Fibroblast of skin of scalp (primary cell): ENCODE measurements at places on chromosomes 4 and X.

DNA sequence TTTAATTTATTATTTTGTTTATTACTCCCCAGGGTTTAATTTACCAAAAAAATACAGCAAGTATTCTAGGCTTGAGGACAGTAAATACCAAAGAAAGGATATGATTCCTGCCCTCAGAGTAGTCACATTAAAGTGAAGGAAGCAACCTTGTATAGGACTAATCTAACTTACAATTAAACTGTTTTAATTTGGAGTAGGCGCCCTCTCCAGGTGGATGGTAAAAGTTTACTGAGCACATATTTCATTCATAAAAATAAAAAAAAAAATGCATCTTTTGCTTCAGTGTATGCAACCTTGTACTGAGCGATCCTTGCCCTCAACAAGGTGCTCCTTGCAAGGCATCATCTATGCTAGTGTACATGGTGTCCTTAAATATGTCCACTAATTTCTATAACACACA, 72.0 kb upstream of the MAGEB16 start:
- no peak for DNase-seq

GRCh38 chr4:95537863-95538488, 10.8 kb downstream of the UNC5C start:
- DNase-seq, result no peak

DNA sequence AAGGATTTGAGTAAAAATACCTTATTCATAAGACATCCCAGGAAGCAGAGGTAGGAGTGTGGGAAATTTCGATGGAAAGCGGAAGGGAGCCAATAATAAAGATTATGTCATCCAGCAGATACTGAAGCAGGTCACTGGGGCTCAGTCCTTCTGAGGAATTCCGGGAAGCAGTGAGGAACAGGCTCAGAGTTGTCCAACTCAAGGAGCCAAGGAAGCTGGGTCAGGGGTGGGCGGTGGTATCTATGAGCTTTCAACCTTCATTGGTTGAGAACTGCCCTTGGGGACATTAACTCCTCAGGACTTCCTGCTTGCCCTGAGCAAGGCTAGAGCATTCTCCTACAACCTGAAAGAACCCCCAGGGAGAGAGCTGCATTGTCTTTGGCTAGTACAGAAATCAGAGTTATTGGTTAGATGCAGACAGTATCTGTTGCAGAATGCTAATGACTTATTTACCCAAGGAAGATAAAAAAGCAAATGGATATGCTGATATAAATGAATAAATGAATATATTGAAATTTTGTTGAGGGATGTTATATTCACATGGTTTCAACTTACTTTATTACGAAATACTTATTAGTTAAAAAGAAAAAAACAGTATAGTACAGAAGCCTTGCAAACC, 68.2 kb downstream of the DMP1 start:
- no peak for DNase-seq

DNA sequence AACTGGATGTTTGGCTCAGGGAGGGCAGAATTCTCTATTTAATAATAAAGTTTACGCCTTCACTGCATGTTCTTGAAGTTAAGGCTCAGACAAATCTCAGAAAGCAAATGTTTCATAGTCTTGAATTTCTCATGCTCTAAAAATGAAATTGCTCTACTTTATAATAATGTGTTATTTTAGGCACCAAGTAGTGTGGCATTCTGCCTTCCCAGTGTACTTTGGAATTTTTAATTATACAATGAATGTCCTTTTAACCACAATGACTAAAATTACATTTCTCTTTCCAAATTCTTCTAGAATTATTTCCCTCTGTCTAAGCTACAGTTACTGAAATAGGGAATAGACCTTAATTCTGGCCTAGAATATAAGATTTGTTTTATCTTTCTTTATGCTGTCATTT, 97.9 kb upstream of the PDE5A start:
- peak; percentile 82 for DNase-seq

GRCh38 chr4:99190336-99190735, 28.7 kb downstream of the ADH6 start:
- DNase-seq, result no peak

DNA sequence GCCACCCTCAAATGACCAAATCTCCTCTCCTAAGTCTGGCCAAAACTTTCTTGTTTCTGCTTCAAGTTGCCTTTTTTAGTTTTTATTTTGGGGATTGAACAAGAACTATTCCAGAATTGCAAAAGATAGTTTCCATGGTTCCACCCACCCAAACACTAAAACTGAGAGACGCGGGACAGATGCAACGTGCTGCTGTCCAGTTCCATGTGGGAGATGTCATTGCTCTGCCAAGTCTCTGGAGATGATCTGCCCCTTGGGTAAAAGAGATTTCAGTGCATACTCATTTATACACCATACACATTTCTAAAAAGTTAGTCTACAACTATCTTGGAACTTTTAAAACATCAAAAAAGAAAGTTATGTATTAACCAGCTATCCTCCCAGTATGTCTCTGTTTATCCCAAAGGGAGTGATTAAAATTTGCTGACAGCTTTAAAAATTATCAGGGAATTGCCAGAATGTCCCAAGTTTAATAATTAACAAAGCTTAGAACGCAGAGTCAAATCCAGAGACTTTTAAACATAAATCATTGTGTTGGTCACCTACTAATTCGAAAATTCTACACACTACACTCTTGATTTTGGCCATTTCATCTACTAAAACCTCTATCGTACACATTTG, 3.2 kb downstream of the MAOB start:
- no peak for DNase-seq

DNA sequence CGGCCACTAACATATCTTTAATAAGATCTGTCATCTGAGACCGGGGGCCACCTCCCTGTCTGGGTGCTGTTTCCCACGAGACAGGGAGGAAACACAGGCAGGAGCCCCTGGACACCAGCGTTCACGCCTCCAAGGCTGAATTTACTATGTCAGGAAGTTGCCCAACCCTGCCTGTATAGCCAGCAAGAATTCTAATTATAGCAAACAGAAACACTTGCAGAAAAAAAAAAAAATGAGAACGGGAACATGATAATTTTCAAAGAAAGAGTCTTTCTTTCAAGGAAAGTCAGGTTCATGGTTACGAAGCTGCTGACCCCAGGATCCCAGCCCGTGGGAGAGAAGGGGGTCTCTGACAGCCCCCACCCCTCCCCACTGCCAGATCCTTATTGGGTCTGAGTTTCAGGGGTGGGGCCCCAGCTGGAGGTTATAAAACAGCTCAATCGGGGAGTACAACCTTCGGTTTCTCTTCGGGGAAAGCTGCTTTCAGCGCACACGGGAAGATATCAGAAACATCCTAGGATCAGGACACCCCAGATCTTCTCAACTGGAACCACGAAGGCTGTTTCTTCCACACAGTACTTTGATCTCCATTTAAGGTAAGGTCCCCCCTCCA, at the start of gene IL3RA:
TSS of gene IL3RA (plus strand) at position 455 of the 613 bp plus-strand sequence. CDS start 4,981 bp downstream, outside the sequence.
- no peak for DNase-seq

DNA sequence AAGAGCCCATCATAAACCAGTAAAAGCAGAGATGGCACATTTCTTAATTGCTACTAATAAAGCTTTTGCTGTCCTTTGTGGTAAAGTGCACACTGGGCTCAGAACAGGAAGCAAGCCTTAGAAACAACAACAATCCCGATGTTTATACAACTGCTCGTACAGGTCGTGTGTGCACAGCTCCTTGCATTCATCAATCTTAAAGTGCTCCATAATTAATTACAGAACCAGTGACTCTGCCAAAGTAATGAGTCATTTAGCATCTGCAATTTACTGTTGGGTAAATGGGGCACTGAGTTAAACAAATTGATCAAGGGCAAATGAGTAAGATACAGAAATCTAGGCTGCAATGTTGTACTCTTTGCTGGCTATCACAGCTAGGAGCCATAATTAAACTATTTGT, 61.3 kb upstream of the TXK start:
- peak; percentile 22 for DNase-seq

DNA sequence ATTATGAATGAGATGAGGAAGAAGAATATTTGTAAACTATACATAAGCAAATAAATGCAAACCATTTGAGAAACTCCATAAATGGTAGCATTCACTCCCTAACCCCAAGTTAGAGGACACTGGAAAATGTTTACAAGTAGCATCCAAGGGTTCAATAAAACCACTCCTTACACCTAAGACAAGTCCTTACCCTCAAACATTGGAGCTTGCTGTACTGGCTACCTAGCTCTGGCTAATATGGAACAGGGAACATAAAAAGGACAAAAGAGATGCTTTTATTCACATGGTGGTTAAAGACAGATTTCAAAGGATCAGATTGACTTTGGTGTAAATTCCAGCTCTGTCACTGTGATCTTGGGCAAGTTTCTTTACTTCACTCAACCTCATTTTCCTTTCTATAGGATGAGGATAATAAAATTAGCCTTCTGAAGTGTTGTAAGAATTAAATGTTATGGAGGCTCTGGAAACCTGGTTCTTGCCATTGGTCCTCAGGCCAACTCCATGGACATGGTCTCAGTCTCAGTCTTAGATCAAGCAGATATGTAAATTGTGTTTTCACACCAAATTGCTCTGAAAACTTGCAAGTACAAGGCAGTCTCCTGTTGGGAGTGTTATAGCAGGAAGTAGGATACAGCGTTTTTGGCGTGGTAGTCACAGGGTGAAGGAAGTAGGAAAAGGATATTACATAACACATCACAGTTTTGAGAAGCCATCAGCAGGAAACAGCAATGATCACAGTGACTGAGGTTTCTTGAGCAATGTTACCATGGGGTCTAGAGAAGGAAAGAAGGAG, 3.3 kb downstream of the CXCL1 start:
- DNase-seq, result no peak

DNA sequence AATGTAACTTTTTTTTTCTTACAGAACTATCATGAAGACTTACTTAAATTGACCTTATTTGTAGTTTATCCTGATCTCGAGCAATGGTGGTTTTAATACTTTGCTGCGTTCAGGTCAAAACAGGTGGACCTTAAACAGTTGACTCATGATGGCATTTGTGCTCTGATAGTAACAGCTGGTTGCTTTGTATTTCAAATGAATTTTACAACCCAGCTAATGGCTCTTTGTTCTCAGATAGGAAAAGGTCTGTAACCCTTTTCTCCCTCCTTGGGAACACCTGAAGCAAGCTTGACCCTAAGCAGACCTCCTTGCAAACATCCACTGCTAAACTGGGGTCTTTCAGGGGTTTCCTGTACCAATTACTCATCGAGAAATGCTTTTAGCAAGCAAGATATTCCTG, 79.2 kb downstream of the F11 start:
- no peak for DNase-seq

GRCh38 chrX:69309074-69309792, 144.0 kb upstream of the PJA1 start:
- DNase-seq, result no peak
